ENCODE measurements at places on chromosomes 13 and 19.
A peak's percentile ranks its signal among the peaks of the same experiment; 100 is the strongest.

DNA sequence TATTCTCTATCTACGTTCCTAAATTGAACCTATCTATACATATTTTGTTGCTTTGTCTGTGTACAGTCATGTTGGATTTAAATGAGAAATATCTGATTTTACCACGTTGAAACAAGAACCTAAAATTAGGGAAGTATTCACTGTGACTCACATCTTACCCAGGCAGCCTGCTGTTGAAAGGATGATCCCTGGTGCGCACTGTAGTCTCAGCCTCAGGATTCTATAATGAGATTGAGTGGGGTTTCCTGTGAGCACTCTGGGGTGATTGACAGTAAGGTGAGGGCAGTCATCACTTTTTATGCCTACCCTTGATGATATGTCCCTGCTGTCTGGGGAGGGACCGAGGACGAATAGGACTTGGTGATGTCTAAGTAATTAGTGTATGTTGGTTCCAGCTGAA is 35.4 kb downstream of the PCCA start:
- no peak for DNase-seq

- DNase-seq: no peak
Measured at GRCh38 chr13:31767175-31767900, 28.0 kb downstream of the RXFP2 start.

- no peak for DNase-seq
Measured at GRCh38 chr13:58480061-58480460, 848.5 kb downstream of the PCDH17 start.

GRCh38 chr13:90933097-90933826 is 414.2 kb upstream of the MIR17HG start:
- no peak for DNase-seq

DNA sequence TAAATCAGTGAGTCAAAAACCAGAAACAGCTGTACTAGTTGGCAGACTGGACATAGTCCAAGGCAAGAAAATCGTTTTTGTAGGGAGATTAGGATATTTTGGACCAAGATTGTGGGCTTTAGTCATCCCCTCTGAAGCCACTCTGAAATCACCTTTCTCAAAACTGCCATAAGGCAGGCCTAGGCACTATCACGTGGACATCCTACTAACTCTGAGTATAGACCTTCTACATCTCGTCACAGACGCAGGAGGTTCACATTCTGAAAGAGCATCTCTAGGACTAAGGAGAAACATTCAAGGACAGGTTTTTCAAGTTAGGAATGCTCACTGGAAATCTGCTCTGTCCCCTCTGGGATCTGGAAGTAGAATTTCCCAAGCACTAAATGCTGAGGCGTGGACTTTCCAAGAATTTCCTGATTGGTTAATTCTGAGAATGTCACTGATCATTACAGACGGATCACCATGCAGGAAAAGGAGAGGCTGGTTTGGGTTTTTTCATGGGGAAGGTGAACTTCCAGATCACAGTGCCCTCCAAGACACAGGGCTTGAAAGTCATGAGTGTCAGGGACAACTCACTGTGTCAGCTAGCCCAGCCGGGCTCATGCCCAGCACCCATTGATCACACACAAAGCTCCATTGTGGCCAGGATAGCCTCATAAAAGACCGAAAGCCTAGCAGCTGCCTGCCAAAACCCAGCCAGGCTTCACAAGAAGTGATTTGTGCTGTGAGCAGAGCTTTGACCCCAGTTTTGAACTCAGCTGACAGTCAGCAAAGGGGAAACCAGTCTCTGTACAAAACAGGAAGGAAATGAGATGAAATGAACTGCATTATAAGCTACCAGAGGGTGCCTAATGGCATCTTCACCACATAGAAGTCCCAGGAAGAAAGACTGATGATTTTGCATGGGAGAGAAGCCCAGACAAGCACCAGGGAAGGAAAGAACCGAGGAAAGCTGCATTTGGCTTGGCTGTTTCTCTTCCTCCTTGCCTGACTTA is 2.7 kb upstream of the RUBCNL start:
- no peak for DNase-seq

DNA sequence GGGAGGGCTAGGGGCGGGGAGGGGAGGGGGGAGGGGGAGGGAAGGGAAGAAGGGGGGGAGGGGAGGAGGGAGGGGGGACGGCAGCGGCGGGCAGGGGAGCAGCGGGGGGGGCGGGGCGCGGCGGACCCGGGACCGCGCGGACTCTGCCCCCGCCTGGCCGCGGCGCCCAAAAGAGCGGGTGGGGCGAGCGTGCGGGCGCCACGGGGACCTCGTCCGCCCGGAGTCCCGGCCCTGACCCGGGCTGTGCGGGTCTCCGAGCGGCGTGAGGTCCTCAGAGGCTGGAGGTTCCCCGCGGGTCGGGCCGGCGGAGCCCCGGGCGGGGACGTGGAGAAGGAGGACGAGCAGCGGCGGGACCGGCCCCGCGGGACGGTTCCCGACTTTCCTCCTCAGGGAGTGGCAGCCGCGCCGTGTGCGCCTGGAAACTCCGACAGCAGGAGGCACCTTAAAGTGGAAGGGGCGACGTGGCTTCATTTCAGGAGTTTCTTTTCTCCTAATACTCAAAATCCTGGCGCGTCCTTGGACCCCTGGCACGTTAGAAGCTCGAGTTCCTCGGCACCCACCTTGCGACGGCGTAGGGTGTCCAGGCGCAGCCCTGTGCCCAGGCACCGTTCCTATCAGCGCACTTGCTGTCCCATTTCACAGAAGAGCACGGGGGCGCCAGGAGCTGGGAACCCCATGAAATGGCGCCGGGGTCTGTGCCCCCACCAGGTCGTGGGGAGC is 518 bp upstream of the PLPP2 start:
- no peak for DNase-seq

GRCh38 chr19:662962-663681 is at the start of gene RNF126:
Gene RNF126, minus strand, starts transcription at chr19:663214. Its CDS starts 93 bp downstream, at chr19:663121.
- peak; percentile 95 for DNase-seq

DNA sequence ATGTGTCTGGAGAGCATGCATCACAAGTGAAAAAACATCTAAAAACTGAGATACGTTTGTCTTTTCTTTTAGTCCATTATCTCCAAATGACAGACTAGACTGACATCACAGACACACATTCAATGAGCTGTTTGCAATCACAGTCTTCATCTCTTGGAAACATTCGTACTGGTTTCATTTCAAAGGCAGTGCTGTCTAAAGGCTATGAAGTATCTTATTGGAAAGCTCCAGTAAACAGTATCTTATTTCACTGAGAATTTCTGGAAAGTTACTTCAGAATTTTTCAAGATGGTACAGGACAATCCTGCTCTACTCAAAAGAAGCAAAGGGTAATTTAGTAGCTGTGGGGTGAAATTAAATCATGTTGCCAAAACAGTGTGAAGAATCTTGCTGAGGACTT is 53.5 kb upstream of the TNFRSF19 start:
- DNase-seq: no peak

- no peak for DNase-seq
Measured at GRCh38 chr19:34366738-34367623, 2.0 kb downstream of the GPI start.

DNA sequence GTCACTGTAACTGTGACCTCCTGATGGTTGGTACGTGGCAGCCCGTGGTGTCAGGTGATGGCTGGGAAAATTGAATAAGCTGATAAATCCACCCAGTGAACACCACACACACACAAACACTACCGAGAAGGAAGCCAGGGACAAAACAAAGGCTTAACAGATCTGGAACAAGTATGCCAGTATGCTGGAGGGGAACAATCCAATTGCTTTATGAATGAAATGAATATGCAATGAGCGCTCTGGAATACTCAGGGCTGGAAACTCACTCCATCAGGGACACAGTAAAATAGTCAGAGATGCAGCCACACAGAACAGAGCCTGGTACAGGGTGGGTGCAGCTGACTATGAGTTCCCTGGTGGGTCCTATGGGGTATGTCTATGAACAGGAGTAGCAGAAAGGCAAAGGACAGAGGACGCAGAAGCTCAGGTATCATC is 16.7 kb downstream of the TMTC4 start:
- no peak for DNase-seq

DNA sequence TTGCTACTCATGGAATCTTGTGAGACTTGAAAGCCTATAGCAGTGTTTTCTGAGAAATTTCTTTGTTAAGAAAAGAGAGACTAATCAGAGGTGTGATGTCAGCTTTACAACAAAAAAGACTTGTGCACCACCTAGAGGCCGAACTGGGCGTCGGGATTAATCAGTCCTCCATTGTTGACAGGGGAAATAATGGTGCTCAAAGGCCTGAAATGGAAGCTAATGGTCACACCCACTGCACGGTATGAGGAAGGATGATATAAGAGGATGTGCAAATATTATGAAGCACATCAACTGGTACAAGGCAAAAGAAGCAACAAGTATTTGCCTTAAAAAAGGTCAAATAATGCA is 480.2 kb upstream of the MIR17HG start:
- DNase-seq: no peak

DNA sequence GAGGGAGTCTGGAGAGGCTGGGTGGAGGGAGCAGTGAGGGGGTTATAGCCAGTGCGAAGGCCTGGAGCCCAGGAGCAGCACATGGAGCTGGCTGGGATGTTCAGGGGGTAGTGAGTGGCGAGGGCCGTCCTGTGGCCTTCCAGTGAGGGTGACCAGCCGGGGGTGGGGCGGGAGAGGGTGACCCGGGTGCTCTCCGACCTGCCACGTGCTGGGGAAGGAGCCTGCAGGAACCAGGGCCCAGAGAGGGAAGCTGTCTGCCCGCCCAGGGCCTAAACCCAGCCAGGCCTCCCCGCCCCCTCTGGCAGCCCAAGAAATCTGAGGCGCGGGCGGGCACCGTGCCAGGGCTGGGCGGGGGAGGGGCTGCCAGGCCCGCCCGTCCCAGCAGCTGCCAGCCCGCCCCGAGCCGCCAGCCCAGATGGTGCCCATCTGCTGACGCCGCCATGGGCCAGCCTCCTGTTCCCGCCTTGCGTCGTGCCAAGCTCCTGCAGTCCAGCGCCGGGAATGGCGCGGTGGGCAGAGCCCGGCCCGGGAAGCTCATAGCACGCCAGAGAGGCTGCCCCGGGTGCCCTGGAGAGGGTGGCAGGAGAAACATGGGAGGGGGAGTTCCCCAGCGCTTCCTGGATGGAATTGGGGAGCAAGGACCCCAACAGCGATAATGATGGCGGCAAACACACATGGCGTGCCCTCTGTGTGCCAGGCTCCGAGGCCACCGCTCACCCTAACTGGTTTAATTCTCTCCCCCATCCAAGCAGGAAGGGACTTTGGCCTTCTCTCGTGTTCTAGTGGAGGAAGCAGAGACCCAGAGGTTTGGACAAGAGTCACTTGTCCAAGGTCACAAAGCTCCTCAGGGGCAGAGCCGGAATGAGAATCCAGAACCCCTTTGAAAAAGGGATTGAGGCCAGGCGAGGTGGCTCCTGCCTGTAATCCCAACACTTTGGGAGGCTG is 21.5 kb downstream of the NFIC start:
- no peak for DNase-seq

GRCh38 chr13:20331419-20331818 is 99.3 kb upstream of the GJB6 start:
- DNase-seq: no peak

- no peak for DNase-seq
Measured at GRCh38 chr13:38566023-38566422, 120.9 kb upstream of the FREM2 start.

DNA sequence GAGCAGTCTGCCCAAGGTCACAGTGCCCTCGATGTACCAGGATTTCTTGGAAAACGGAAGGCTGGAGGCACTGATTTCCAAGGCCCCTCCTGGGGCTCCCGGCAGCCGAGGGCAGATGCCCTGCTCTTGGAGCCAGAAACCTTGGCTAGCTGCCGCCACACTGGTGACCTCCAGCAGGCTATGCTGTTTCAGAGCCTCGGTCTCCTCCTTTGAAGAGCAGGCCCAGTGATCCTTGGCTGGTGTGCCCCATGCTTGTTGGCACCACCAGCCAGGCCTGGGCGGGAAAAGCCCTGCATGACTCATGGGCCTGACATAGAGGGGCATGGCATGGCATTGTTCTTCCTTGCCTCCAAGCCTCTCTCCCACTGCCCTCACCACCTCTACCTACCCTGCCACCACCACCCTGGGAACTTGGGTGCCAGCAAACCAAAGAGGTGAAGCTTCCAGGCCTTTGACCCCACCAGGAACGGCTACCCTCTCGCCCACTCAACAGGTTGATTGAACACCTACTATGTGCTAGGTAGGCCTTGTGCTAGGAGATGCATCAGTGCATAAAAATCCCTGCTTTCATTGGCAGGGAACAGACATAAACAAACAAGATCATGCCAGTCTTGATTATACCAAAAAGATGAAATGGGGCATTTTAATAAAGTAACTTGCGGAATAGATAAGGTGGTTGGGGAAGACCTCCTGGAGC is 1.6 kb upstream of the CLEC11A start:
- DNase-seq: no peak

GRCh38 chr19:16797876-16798275 is 31.3 kb upstream of the SIN3B start:
- no peak for DNase-seq

GRCh38 chr19:2815923-2816322 is 3.7 kb upstream of the ZNF554 start:
- no peak for DNase-seq

DNA sequence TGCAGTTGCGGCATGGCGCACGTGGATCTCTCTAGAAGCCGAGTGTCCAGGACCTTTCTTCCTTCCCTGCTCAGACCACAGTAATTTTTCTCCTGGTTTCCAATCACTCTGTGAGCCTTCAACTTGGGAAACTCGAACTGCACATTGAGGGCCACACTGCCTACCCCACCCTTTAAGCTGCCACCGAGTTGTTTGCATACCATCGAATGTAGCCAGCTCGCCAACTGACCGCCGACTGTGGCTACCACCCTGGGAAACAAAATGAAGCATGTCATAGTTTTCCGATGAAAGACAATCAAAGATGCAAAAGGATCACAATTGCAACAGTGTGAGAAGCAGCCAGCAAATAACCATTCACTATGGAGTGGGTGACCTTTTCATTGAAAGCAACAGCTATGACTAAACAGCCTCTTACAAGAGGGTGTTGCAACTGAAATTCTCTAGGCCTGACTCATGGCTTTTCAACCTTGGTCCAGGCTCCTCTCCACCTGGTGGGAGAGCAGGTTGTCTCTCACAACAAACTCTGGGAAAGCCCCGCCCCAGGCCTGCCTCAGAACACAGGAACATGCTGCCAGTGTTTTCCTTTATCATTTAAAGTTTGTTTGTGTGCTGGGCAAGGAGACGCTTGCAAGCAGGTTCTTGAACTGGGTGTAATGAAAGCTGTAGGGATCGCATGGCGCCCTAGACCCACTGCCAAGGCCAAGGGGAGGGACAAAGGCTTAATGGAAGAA is 141.7 kb upstream of the SERP2 start:
- DNase-seq: no peak
